ENCODE measurements at places on chromosomes 12 and 14.

- no peak for DNase-seq
These were observed at the start of gene FOXJ2 for GRCh38 chr12:8032242-8033152. Gene FOXJ2, plus strand, starts transcription at chr12:8032716. Its CDS starts 7,117 bp downstream, at chr12:8039833.

- DNase-seq = no peak
These were observed 115.5 kb upstream of the FKBP4 start for GRCh38 chr12:2679068-2679815.

GRCh38 chr14:58517592-58517991 lies 90.1 kb downstream of the KIAA0586 start:
- no peak for DNase-seq

DNA sequence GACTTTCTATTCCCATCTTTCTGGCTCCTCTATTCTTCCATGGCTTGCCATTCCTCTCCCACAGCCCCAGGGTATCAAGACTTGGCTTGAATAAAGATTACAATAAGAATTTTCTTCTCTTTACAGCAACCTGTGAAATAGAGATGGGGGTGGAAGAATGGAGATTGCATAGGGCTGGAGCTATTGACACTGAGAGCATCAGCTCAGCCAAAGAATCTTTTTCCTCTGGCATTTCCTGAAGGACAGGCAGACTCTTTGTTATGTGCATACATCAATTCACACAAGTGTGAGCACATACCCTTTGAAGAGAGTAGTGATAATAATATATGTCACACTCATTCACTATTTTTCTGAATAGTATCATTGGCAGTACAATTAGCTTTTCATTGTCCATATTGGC lies 4.7 kb downstream of the RNASE11 start:
- no peak for DNase-seq

DNA sequence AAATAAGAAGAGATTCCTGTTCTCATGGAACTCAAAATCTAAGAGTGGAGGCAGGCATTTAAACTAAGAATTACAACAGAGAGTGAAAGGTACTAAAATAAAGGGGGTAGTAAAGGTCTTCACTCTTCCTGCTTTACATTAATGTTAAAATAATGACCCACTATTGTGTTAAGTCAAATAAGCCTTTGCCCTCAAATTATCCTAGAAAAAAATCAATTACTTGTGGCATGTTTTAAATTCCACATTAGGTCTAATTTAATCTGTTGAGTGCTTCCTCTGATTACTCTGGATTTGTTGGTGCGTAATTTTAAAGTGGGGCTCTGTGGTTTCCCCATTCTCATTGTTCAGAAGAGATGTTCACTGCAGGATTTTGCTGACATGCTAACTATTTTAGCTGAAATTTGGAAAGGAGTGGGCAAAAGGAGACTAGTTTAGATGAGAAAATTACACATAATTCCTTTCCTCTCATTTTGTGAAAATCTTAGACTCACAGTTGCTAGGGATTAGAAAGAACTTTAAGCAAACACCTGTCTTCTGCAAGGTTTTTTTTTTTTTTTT lies 35.5 kb downstream of the BTG1 start:
- DNase-seq = no peak

DNA sequence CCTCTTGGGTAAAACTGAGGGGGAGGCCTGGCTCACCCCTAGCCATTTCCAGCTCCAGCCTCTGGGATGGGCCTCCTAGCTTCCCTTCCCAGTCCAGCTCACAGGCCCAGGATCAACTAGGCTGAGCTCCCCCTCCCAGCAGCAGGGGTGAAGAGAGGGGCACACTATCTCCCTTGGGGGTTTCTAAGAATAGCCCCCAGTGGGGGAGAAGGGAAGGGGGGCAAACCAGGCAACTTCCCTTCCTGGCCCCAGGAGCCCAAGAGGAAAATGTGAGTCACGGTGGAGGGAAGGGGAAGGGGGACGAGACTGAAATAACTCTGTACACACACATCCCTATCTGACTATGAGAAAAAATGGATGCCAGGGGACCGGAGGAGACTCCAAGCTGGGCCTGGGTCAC lies 9.0 kb downstream of the ADCY6 start:
- no peak for DNase-seq

DNA sequence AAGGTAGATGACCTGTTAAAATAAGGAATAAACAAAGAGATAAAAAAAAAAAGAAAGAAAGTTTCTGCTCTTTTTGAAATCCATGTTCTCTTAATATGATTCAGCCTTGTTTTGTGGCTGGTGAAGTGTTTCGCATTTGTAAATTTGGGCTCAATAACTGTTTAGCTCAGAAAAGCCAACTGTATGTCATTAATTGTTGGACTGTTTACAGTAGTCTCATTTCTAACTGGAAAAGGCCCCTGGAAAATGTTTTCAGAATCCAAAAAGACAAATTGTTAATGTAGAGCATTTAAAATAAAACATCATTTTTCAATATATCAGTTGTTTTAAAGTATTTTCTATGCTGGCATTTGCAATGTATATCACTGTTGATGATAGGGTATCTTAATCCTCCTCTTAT lies 47.4 kb upstream of the DYRK2 start:
- DNase-seq = no peak

DNA sequence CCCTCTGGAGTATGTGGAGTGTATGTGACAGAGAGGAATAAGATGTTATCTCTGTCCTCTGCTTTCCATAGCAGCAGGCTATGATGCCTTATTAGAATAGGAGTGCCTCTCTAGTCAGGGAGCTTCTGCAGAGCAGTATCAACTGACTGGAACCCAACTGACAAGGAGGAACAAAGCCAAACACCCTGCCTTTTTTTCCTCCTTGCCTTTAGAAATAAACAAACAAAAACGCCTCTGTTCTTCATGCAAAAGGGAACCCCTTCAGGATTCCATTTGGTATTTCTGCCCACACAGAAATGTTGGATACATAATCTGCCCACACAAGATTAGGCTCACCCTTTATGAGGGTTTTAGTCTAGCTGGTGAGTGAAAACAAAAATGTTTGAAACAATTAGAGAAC lies 50.3 kb downstream of the VRK1 start:
- DNase-seq = no peak

GRCh38 chr14:40004871-40005500 lies 572.8 kb upstream of the FBXO33 start:
- DNase-seq = no peak

GRCh38 chr14:75983019-75983358 lies 1.2 kb upstream of the TGFB3 start:
- DNase-seq = no peak

- DNase-seq = no peak
These were observed 4.4 kb downstream of the MMP17 start for GRCh38 chr12:131832321-131833231.

- no peak for DNase-seq
These were observed 187.4 kb downstream of the LRIG3 start for GRCh38 chr12:58732894-58733293.

DNA sequence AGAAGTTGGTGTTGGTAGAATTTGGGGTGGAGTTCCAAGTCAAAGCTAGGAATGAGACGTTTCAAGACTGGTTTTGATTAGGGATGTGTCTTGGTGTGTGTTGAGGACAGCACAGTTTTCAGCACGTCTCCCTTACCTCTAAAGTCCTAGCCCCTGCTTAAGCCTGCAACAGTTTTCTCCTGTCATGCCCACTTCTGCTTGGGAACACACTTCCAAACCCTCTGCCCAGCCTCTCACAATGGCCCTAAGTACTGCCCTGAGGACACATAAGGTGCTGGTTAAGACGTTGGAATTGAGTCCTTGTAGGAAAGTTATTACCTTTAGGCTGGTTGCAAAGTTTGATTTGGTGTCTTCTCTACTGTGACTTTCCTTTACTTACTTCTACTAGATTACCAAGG lies 710 bp upstream of the BMAL2 start:
- DNase-seq = no peak

- no peak for DNase-seq
These were observed 299.1 kb downstream of the BTG1 start for GRCh38 chr12:91846466-91847055.

GRCh38 chr12:89862511-89863445 lies 154.1 kb upstream of the ATP2B1 start:
- no peak for DNase-seq

DNA sequence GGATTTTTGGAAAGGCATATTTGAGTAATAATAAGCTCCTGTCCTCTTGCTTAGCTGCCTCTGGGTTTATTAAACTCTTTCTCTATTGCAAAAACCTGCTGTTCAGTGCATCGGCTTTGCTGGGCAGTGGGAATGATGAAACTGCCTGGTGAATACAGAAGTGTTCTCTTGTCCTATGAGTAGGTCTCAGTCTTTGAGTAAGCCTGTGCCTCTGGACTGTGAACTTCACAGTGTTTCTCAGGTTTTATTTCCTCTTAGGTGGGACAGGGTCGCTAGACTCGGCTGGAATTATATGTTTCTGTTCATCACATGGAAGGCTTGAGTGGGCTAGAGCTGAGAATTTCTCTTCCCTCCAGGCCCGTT lies 46.4 kb downstream of the CRADD start:
- no peak for DNase-seq

DNA sequence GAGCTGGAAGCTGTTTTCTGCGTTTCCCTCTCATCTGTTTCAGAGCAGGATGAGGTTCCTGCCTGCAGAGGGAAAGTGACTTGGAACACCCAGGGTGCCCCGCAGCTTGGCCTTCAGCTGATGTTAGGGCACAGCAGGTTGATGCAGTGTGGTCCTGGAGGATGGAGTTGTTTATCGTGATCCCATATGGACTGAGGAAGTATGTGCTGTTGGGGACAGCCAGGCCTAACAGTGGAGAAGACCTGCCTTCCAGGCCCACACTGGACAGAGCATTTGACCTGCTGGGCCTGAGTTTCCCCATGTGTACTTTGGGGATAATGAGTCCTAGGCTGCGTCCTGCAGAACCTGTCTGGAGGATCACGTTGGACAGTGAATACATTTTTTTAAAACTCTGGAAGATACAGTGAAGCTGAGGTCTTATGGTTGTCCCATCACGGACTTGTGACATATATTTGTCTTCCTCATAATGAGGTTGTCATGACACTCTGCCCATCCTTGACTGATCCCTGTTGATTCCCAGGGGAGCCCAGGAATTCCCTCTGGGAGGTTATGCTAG lies 12.8 kb downstream of the SERPINA1 start:
- DNase-seq = no peak

DNA sequence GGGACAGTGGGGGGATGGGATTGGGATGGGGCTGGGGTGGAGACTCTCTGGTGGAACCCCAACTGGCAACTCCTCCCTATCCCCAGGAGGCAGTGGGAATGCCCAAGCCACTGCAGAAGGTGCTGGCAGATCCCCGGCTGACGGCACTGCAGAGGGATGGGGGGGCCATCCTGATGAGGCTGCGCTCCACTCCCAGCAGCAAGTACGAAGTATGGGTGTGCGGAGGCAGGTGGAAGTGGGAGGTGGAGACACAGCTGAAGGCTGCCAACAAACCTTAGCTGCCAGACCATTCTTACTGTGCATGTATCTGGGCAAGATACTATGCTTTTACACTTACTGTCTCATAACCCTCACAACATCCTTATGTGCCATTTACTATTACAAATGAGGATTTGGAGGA lies 8.2 kb downstream of the ARHGEF40 start:
- DNase-seq = no peak

DNA sequence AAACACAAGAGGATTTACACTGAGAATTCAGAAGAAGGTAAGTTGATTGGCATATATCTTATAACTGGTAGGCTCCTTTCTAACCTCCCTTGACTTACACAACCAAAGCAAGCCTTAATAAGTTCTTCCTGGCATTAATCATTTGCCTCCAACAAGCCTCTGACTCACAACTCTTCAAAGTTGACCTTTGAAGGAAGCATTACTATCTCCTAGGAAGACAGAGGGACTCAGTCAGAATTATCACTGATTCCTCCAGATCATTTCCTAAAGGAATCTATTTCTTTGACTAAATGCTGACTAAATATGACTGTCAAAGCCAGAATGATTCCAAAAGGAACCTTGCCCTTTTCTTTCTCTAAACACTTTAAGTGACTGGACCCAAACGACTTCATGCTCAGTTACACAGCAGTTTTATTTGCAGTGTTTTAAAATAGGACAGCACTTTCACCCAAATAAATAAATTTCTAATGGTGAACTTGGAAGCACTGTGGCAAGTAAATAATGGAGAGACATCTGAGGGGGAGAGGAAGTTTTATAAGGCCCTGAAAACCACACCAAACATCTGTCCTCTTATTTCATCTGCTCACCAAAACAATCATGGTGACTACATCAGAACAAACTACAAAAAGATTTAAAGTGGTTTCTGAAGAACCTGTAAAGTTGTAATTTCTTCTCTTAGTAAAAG lies 128.2 kb downstream of the KLHL28 start:
- no peak for DNase-seq

GRCh38 chr12:95291501-95291900 lies 73.9 kb downstream of the VEZT start:
- DNase-seq = no peak

DNA sequence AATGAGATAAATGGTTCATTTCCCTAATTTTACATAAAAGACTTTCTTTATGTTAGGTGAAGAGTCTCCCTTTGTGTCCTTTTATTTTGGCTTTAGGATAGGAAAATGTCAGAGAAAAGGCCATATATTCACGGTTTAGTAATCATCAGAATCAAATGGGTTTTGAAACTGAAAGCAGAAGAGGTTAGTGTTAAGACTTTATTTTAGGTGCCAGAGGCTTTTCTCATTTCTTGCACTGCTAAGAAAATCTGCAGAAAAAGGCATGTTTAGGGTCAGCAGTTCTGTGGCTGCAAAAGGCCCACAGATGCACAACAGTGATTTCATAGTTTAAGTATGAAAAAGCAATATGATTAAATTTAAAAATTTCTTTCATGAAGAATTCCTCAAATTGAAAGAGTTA lies 80.4 kb upstream of the SINHCAF start:
- DNase-seq = no peak

DNA sequence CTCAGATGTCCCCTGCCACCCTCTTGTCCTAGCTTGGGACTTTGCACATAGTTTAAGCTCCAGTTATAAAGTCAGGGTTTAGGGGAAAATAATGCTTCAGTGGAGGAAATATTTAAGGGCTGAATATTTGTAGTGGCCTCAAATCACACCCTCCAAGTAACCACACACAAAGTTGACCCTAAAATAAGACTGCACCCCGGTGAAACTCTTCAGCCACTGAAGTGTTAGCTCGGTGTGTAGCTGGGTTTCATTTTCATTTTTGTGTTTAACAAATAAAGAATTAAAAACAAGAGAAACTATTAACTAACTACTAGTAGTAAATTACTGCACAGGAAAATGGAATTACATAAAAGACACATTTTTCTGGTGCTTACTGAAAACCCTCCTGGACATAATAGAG lies 14.8 kb upstream of the BCL11B start:
- no peak for DNase-seq

DNA sequence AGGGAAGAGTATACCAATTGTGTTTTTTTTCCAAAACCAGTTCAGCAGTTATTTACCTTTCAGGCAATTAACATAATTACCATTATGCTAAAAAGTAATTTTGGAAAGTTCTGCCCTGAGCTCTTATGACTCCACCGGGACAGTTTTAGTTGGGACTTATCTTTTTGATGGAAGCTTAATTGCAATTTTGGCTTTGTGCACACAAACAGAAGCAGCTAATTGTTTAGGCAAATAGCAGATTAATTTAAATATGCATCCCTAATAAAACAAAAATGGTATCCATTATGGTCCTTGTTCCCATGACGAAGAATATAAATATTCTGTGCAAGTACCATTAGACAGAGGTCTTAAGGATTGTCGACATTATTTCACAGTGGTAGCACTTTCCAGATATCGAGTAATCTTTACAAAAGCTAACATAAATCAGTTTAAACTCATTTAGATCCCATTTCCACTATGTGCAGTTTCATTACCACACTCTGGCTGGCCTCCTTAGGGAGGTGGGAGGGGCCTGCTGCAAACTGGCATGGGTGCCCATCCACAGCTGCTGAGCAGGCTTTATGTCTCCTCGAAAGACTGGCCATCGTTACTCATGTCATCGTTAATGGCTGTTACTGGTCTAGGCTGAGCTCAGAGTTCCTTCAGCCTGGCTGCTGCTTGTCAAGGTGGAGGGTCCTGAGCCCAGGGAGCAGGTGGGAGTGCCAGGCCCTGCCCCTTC lies 68.2 kb downstream of the FBXW8 start:
- no peak for DNase-seq

Measured in stimulated activated CD8-positive, alpha-beta memory T cell treated with anti-CD3 and anti-CD28 coated beads, Interleukin-4, amount 100 ng/mL, for 4 hours (primary cell).